ENCODE measurements at places on chromosomes 6 and 20.

DNA sequence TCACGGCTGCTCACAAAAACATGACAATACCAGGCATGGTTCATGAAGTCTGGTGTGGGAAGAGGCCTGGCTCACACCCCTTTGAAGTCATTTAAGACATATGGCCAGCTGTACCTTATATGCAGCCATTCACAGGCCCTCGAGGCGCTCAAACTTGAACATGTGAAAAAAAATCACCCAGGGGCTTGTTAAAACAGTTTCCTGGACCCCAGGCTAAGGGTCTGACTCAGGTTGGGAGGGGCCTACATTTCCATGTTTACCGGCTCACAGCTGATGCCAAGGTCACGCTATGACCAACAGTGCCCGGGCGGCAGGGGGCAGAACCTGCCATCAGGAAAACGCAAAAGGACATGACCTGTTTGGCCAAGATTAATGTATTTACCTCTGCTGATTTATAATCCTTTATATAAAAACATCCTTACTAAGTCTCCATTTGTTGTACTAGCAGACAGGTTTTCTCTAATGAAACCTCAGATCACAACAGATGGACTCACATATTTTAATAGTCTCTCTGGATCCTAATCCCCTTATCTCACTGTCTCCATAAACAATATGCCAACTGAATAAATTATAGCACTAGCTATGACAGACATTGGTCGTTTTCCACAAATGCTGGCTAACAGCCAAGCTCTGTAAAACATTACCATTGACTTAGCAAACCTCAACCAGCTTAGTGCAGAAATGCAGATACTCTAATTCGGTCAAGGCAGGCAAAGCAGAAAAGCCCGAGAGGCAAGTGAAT, 19.9 kb downstream of the EZR start:
- H3K4me1 ChIP-seq = peaks cover 32% of the 10 kb centered on the region
- no peaks in the 10 kb centered on the region for H3K27me3 ChIP-seq
- peak overlapping the region; percentile 25 for H3K27ac ChIP-seq

- H3K36me3 ChIP-seq = no peaks in the 10 kb centered on the region
- H3K4me3 ChIP-seq = no peak overlapping the region
- no peak for DNase-seq
- H3K4me1 ChIP-seq = no peaks in the 10 kb centered on the region
- H3K27ac ChIP-seq = peak overlapping the region; percentile 18
These were observed 37.5 kb downstream of the LAMA4 start for GRCh38 chr6:112216662-112217551.

- no peaks in the 10 kb centered on the region for H3K36me3 ChIP-seq
- DNase-seq = no peak
- H3K27me3 ChIP-seq = no peaks in the 10 kb centered on the region
- H3K4me3 ChIP-seq = no peak overlapping the region
These were observed 24.6 kb downstream of the MANBAL start for GRCh38 chr20:37314099-37314498.

DNA sequence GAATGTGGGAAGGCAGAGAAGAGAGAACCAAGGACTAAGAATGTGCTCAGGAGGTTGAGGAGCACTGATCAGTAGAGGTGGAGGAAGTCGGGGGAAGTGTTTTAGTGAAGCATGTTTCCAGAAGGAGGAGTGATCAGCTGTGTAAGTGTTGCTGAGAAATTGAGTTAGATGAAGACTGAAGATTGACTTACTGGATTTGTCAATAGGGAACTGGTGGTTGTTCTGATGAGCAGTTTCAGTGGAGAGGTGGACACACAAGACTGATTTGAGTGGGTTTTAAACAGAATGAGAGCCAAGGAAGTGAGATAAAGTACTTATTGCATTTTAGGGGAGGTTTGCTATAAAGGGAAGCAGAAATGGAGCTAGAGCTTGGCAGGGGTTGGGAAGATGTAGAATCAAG, 182.6 kb downstream of the CDKAL1 start:
- no peaks in the 10 kb centered on the region for H3K27me3 ChIP-seq
- H3K36me3 ChIP-seq = no peaks in the 10 kb centered on the region
- H3K4me1 ChIP-seq = no peaks in the 10 kb centered on the region
- no peak for DNase-seq
- no peak overlapping the region for H3K27ac ChIP-seq

- DNase-seq = no peak
- H3K4me1 ChIP-seq = no peaks in the 10 kb centered on the region
- H3K27me3 ChIP-seq = no peaks in the 10 kb centered on the region
These were observed 155.9 kb downstream of the SLC24A3 start for GRCh38 chr20:19368351-19368750.

DNA sequence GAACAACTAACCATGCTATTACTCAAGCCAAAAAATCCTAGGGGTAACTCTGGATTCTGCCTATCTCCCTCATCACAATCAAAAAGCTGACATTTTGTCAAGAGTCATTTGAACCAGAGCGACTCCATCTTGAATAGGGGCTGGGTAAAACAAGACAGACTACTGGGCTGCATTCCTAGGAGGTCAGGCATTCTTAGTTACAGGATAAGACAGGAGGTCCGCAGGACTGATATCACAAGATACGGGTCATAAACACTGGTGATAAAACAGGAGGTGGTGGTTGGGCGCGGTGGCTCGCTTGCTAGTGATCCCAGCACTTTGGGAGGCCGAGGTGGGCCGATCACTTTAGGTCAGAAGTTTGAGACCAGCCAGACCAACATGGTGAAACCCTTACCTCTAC, 32.2 kb downstream of the C6orf52 start:
- H3K27me3 ChIP-seq = no peaks in the 10 kb centered on the region
- no peak overlapping the region for H3K4me3 ChIP-seq
- no peaks in the 10 kb centered on the region for H3K36me3 ChIP-seq

Data from colonic mucosa (tissue), 4 donors.